H4 (cell line): ENCODE measurements at places on chromosomes 11 and 22.

GRCh38 chr11:31805629-31806185 is 5.4 kb downstream of the PAX6 start:
- no peak for DNase-seq

DNA sequence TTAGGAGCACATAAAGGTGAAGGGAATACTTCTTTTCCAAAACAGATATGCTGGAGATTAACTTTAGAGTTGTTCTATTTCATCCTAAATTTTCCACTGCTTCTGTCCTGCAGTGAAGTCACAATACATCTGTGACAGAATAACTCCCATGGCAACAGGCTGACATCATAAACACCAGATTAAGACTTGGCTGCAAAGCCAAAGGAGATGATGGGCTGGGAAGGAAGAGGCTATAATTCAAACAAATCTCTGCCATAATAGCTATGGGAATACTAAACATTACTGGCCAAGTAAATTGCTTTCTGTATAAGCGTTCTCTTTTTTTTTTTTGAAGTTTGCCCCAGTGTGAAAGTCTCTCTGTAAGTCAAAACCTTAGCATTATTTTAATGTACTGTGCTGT is 107.7 kb downstream of the CADM1 start:
- no peak for DNase-seq

DNA sequence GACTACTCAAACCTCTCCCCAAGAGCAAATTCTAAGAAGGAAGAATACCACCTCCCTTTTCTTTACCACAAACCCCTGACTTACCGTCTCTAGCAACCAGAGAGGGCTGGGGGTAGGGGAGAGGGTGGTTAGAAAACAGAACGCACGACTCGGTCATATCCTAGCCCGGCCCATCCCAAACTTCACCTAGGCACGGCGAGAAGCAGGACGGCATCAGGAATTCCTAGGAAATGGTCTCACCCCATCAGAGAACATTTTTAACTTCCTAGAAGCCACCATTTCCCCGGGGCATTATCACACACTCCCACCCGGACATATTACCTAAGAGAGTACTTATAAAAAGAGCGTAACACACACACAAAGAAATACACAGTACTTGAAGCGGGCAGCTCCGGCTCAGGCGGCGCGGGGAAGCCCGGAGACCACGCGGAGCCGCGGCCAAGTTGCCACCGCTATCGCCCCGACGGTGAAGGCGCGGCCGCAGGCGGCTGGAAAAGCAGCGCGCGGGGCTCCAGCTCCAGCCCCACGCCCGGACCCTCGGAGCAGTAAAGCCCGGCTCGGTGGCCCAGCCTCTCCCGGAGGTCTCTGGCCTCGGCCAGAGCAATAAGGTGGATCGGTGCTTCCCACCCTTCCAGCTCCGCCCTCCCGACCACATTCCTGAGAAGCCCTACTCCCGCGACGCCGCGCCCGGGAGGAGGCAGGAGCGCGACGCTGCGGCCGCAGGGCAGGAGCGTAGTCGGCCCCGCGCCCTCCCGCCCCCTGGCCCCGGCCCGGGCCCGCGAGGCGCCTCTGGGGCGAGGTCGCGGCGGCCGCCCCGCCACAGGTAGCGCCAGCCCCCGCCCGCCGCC is 878 bp downstream of the RRAS2 start:
- peak; percentile 63 for DNase-seq

- DNase-seq: no peak
Observed at GRCh38 chr11:121417607-121418006, 34.5 kb upstream of the SORL1 start.
